ENCODE measurements at places on chromosomes 2 and 18.

- DNase-seq, result no peak
Measured at GRCh38 chr18:67408240-67408639, 108.3 kb downstream of the DSEL start.

DNA sequence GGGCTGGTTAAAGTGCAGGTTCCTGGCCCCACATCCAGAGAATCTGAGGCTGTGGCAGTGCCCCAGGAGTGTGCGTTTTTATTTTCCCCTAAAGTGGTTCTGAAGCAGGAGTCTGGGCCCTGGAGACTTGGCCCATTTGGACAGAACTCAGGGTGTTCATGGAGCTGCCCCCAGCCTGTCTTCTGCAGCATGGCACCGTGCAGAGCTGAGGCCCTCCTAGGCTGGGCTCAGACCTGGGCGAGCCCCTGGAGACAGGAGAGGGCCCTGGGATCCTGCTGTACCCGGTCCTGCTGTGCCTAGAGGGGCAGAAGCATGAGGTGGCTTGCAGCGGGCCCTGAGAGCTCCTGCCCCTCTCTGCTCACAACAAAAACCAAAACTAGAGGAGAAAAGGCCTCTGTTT lies 58.8 kb upstream of the B3GNT7 start:
- DNase-seq, result no peak

GRCh38 chr18:21321711-21322110 lies 79.7 kb downstream of the GREB1L start:
- no peak for DNase-seq

DNA sequence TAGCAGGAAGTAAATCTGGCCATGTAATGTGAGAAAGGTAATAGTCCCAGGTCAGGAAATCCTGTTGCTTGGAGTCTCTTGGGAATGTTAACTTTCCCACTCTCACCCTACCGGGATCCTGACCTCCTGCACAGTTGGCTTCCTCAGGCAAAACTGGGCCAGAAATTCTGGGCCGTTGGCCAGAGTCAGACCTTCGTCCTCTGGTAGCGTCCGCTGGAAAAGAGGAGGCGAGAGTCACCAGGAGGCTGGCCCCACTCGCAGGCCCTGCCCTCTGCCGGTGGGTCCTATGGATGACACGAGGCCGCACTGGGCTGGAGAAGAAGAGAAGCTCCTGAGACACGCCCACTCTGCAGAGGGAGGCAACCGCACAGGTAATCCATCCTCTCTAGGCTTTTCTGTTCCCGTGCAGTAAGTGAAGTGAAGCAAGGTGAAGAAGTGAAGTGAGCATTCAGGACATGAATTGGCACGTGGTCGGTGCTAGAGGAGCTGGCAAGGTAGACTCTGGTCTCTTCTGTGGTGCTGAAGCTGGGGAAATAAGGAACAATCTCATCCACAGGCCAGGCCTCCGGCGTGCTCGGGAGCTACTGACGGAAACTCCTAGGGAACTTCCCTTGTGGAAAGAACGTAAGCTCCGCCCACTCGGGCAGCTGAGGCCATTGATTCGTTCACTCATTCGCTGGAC lies 182.7 kb upstream of the GLI2 start:
- peak; percentile 80 for DNase-seq

DNA sequence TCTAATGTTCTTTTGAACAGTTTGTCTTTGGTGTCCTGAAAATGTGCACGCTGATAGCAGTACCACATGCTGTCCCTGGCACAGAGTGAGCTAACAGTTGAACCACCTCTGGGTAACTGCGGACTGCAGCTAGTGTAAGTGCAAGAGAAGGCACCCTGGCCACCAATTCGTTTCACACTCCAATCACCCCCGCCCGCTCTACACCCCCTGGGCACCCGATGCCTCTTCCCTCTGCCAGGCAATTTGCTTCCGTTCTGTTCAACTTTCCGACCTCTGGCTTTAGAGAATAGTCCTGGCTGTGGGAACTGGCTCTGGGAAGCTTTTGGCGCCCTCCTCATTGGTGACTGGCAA lies 1.4 kb downstream of the DOCK10 start:
- DNase-seq, result no peak

GRCh38 chr2:42848726-42849290 lies 56.4 kb upstream of the HAAO start:
- DNase-seq, result no peak

DNA sequence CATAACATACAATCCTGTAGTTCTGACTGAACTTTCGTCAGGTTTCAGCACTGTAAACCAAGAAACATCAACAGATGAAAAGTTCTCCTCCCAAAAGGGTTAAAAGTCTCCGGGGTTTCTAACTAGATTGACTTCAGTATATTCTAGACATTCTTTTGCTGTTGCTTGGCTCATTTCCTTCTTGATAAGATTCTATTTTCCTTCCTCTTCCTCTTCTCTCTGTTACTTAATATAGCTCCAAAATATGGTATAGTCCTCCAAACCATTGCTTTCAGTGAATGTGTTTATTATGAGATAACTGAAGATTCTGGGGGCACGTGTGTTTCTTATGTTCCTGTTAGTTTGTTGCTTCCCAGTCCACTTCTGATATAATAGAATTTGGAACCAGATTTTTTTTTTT lies 46.4 kb upstream of the MAP4K3 start:
- no peak for DNase-seq

GRCh38 chr2:206555721-206556120 lies 86.6 kb upstream of the FAM237A start:
- no peak for DNase-seq

GRCh38 chr2:38581193-38582147 lies 21.3 kb downstream of the HNRNPLL start:
- DNase-seq, result no peak

GRCh38 chr2:10089565-10090190 lies 9.5 kb upstream of the CYS1 start:
- no peak for DNase-seq

Measured in progenitor cell of endocrine pancreas (in vitro differentiated cells).